ENCODE measurements at places on chromosomes 16 and 17.

DNA sequence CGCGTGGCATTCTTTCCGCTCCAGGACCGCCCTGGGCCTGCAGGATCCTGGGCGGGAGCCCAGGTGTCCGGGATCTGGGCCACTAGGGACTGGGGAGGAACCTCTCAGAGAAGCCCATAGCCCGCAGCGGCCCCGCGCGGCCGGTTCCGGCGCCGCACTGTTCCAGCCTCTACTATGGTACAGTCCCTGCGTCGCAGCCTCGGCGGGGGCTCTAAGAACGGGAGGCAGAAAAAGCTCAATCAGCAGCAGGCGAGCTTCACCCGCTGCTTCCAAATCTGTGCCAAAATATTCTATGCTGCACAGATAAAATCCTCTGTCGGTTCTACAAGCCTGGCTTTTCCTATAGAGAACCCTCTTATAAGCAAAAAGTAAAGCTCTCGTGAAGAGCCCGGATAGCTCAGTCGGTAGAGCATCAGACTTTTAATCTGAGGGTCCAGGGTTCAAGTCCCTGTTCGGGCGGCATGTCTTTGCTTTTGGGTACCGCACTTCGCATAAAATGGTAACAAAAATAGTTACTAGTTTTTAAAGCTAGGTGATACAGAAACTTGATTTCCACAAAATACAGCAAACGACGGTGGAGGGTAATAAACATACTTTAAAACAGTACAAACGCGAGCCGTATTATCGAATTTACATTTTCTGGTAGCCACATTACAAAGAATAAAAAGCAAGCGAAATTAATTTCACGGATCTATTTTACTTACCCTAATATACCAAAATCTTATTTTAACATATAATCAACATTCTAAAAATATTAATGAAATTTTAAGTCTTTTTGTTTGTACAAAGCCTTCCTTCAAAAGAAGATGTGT is 661 bp upstream of the ALOXE3 start:
- peak; percentile 75 for DNase-seq

GRCh38 chr16:80171746-80172145 is 369.0 kb upstream of the DYNLRB2 start:
- no peak for DNase-seq

DNA sequence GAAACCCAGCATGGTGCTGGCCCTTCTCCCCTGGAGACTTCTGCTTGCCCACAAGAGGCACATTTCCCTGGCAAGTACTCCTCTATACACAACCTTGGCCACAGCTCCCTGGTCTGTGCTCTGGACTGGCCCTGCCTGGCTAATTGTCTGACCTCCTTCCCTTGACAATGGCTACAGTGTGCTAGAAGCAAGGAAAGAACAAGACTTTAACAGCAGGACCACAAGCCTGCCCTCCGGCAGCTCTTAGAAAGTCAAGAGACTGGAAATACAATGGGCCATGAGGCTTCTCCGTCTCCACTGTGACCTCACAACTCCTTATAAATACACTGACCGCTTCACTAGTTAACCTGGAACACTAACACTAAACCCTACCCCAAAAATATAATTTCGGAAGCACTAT is 36.7 kb downstream of the LIG3 start:
- DNase-seq, result no peak

GRCh38 chr16:54846766-54847165 is 83.9 kb upstream of the IRX5 start:
- no peak for DNase-seq

DNA sequence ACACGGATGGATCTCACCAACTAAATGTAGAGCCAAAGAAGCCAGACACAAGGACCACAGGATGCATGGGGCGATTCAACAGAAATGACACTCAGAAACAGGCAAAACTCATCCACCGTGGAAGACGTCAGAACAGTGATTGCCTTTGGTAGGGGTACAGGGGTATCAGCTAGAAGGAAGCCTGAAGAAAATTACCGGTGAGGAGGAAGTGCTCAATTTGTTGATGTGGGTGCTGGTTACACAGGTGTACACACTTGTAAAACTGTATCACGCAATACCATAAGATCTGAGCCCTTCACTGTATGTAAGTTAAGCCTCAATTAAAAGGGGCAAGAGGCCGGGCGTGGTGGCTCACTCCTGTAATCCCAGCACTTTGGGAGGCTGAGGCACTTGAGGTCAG is 226.1 kb downstream of the C16orf78 start:
- DNase-seq, result no peak

DNA sequence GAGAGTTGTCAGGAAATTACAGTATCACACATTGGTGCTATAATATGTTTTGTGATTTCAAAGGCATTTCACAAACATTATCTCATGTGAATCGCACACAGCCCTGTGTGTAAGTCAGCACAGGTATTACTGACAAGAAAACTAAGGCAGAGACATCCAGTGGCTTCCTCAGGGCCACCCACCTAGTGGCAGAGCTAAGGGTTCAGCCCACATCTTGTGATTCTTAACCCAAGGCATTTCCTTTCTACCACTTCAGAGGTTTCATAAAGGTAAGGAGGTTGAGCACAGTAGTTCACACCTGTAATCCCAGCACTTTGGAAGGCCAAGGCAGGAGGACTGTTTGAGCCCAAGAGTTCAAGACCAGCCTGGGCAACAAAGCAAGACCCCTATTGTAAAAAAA is 58.2 kb downstream of the STX8 start:
- DNase-seq, result no peak

DNA sequence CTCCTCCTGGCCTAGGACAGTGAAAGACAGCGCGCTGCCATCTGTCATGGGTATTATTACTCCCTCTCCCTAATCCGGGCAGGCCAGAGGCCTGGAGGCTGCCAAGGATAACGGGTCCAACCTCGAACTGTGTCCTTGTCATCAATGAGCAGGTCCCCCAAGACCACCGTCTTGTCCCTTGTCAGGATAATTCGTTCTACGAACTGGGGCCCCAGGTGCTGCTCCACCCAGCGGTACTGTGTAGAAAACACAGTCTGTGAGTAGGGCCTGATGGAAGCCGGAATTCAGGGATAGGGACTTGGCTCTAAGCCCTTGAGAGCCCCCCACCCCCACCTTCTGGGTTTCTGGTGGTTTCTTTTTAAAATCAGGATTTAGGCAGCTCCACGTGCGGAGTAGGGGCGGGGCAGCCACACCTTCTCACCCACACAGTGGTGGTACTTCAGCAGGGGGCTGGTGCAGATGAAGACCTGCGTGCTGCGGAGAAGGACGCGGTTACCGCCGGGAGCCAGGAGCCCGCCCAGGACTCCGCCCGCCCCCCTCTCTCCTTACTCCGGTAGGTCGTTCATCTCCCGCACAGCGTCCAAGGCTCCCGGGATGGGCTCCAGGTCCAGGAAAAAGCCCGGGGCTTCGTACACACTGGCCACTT is 787 bp downstream of the NT5C start:
- DNase-seq, result peak; percentile 76

GRCh38 chr17:43907425-43907981 is at the start of gene MPP2:
Gene MPP2 (minus strand): TSS chr17:43907536. CDS start chr17:43904460, 3,076 bp downstream.
- DNase-seq, result peak; percentile 52

GRCh38 chr17:19510903-19511302 is 22.8 kb upstream of the SLC47A1 start:
- peak; percentile 30 for DNase-seq
